NCI-H510A treated with DMSO at 0.1 percent for 48 hours (cell line): ENCODE measurements at places on chromosomes 4 and X.

- DNase-seq = no peak
Observed at GRCh38 chrX:153880440-153880815, 5.5 kb downstream of the L1CAM start.

DNA sequence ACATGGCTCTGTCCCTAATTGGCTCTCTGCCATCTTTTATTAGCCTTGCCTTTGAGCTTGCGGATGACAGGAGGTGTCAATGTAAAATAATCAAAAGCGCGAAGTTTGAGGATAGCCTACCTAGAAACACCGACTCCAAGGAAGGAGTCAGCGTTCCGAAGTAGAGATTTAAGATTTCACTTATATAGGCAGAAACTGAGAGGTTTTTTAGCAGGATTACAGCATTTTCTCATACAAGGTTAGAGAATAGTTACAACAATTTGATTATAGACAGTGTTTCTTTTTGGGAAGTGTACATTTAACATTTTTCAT, 499 bp upstream of the NFXL1 start:
- DNase-seq = no peak

DNA sequence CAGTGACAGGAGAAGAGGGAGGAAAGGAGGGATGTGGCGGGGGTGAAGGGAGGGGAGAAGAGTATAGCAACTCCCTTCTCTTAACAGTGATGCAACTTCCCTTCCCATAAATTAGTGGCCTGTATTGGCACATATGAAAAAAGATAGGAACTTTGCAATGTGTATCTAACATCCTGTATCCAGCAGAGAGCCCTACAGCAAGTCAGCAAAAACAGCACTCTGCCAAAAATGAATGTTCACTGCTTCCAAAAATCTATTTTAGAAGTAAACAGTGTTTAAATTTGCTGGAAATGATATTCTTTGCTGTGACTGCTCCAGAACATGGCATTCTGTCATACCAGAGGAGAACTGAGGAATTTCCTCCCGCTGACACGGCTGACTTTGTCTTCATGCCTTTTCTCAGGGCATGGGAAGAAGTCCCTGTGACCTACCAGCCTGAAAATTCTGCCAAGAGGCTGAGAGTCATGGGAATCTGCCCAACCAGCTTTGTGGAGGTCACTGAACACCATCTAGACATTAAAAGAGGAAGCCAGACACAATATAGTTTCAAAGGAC, 343.4 kb upstream of the RASGEF1B start:
- DNase-seq = no peak

DNA sequence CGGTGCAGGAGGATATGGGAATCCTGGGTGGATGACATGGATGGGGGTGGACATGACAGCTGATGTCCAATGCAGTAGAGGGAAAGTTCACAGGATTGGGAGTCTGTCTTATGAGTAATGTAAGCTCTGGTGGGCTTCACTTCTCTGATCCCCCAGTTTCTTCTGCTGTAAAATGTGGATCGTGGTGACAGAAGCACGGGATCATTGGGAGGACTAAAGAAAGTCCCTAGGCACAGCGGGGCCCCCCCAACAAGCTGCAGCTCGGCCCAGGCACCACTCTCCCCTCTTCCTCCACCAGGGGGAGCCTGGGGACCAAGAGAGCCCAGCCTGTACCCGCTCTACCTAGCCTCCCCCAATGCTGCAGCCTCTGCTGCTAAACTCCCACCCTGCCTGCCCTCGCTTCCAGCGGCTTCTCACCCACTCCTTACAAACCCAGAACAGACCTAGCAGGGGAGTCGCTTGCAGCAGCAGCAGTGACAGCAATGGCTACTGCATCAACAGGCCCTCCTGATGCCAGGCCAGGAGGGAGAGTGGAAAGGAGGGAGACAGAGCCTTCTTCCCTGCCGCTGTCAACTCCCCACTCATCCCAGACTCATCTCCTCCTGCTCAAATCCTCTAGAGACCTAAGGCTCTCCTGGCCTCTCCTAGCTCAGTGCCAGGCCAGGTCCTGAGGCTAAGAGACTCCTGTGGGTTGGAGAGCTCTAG, 36.1 kb upstream of the IQSEC2 start:
- DNase-seq = peak; percentile 13

DNA sequence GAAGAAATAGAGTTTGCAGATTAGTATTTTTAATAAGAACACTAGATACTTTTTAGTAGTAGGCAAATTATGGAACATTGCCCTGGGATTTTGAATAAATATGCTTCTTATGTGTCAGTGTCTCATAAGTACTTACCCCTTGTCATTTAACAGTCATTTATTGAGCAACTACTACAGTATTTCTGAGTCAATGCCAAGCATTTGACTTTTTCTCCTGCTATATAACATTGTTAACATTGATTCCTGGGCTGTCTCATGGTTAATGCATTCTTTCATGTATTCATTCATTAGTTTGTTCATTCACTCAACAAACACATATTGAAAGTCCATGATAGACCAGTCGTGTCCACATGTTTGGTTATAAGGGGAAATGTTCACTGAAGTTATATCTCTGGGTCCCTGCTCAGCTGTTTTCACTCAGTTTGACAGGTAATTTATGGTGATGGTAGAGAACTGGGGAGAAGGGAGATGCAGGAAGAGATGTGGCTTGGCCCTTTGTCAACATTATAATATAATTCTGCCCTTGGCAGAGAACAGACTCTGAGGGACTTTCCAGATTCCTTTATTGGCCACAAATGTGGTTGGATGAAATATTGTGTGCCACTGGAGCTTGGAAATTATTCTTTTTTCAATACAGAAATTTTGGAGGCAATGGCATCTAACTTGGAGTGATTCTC, 49.8 kb downstream of the OSTC start:
- DNase-seq = no peak

DNA sequence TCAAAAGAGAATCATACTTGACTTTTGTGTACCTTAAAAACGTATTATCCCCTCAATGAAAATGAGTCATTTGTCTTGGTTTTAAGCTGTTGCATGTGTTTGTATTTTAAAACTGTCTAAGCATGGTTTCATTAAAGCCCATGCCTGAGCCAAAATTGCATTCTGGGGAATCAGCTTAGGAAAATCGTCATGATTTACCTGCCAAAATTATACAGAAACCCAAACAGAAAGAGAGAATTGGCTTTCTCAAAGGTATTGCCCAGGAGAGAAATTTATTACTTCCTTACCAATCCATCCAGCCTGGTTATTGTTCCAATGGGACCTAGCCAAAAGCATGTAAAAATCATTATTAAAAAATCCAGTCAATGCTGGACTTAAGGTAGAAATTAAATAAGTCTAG, 37.6 kb downstream of the GPR174 start:
- no peak for DNase-seq

GRCh38 chr4:110955748-110956147, 332.9 kb upstream of the PITX2 start:
- no peak for DNase-seq

GRCh38 chr4:82372517-82373485, 990 bp downstream of the HNRNPD start:
- peak; percentile 59 for DNase-seq

DNA sequence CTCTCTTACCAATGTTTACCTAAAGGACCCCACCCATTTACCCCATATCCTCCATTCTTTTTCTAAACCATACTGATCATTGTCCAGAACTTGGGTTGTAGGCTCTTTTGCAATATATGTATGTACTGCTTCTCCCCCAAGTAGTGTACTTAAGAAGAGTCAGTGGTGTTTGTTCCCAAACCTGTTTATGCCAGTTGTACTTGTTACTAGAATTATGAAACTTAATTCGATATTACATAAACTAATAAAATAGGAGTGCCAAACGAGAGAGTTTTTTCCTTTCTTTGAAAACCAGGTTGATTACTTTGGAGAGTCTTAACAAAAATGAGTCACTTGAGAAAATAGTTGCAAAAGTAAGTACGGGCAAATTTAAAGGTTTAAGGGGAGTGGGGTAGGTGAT, 96.3 kb downstream of the GEMIN8 start:
- DNase-seq = no peak

DNA sequence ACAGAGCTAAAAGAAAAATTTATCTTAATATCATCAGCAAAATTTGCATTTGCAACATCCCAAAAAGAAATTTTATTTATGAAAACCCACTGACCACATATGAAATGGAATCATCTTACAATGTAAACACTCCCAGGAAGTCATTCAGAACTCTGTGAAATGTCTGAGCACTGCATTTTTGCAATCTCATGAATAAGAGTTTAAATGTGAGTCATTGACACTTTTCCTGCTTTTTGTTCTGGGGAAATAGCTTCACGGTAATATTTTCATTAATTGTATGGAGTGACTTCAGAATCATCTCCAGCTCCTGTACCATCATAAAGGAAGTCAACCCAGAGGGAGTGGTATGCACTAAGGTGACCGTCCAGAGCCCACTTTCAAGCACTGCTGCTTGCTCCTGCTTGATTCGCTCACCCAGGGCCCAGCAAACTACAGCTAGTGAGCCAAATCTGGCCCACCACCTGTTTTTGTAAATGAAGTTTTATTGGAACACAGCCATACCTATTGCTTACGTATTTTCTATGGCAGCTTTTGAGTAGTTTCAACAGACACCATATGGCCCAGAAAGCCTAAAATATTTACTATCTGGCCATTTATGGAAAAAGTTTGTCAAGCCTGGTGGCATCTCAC, 17.2 kb downstream of the EDNRA start:
- no peak for DNase-seq

DNA sequence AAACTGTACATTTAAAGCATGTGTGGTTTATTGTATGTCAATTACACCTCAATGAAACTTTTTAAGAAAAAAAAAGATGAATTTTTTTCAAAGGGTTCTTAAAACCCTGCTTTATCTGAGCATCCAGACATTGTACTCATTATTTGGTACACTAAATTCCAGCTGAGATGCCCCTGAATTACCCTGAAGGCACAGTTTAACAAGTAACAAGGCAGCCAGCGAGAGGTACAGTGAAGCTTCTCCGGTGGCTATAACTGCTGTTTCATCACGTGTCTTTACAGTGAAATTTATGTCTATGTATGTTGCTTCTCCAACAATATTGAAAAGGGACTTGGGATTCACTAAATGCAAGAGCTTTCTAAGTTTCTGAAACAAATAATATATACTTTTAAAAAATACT, 15.8 kb downstream of the SLC7A11 start:
- no peak for DNase-seq

GRCh38 chr4:37138789-37139188, 105.8 kb upstream of the NWD2 start:
- DNase-seq = no peak

DNA sequence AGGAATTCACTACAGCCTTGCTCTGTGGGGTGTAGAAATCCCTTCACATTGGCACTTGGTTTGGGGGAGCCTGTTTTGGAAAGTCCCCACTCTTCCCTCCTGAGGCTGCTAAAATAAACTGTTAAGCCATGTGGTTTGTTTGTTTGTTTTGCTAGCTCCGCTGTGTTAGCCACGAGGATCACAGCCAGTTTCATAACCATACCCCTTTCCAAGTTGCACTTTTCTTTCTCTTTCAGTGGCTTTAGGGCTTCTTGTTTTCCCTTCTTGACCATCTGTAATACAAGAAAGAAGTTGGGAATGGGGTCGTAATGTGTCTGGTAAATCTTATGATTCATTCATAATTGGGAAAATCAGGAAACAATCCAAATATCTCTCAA, 24.8 kb upstream of the UXT start:
- DNase-seq = no peak

GRCh38 chr4:99090481-99091215, 2.1 kb upstream of the ADH5 start:
- DNase-seq = no peak

DNA sequence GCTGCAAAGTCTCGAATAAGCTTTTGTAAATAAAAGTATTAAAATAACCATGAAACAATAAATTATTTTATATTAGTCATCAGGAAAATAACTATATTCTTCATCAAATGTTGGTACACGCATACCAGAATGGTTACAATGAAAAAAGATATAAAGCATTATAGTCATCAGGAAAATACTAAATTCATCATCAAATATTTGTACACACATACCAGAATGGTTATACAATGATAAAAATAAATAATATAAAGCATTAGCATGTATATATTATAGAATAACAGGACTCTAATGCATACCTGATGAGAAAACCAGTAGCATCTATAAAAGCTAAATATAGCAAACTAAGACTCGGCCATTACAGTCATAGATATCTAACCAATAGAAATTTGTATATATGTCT, 202.9 kb downstream of the TRAM1L1 start:
- no peak for DNase-seq

- DNase-seq = no peak
Observed at GRCh38 chr4:95296052-95296451, 252.7 kb downstream of the UNC5C start.

- DNase-seq = no peak
Observed at GRCh38 chr4:138262469-138262868, 20.3 kb upstream of the SLC7A11 start.

GRCh38 chrX:128078545-128078944, 26.3 kb upstream of the ACTRT1 start:
- DNase-seq = no peak

GRCh38 chr4:185219551-185220344, 10.3 kb downstream of the SNX25 start:
- DNase-seq = no peak

- DNase-seq = no peak
Observed at GRCh38 chr4:83724485-83725335, 188.8 kb downstream of the GPAT3 start.

GRCh38 chr4:34850421-34850820, 1393.9 kb downstream of the ARAP2 start:
- DNase-seq = no peak

- DNase-seq = no peak
Observed at GRCh38 chr4:7831330-7831729, 108.3 kb downstream of the AFAP1 start.

DNA sequence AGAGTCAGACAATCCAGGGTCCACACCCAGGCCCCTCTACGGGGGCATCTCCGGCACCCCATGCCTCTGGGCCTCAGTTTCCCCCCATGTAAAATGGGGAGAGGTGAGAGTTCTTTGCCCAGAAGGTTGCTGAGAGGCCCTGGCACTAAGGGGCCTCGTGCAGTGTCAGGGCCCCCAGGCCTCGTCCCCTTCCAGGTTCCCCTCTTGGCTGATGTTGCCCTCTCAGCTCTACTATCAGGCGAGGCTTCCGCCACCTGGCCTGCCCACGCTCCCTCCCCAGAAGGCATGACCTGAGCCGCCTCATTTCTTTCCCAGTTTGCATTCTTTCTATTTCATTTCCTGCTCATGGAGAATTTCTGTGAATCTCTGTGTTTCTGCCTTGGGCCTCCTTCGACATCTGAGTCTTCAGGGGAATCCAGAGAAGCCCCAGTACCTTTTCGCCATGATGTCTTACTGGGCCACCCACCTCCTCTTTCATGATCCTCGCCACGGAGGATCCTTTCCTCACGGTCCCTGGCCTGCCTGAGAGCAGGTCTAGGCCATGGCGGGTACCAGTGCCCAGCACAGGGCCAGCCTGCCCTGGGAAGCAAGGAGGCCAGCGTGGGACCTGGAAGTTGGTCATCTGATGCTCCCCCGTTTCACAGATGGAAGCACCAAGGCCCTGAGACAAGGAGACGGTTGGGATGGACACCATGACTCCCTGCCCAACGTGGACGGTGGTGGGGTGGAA, 21.9 kb upstream of the MRFAP1 start:
- DNase-seq = no peak

- DNase-seq = no peak
Observed at GRCh38 chr4:152917543-152918395, 18.4 kb upstream of the FHDC1 start.

DNA sequence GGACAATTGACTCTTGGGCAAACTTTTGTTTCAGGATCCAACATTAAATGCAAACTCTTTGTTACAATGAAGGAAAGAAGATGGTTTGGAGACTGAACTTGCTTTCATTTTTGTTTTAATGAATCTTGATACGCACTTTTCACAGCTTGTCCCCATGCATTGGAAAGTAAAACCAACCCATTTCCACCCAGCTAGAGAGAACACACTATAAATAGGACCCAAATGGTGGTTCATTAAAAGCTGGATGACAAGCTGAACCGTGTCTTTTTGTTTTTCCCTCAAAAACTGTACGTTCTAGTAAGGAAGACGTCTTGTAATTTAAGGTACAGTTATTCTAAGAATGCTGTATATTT, 95.3 kb upstream of the EGFL6 start:
- DNase-seq = no peak
